ENCODE measurements at places on chromosomes 7 and 10.

DNA sequence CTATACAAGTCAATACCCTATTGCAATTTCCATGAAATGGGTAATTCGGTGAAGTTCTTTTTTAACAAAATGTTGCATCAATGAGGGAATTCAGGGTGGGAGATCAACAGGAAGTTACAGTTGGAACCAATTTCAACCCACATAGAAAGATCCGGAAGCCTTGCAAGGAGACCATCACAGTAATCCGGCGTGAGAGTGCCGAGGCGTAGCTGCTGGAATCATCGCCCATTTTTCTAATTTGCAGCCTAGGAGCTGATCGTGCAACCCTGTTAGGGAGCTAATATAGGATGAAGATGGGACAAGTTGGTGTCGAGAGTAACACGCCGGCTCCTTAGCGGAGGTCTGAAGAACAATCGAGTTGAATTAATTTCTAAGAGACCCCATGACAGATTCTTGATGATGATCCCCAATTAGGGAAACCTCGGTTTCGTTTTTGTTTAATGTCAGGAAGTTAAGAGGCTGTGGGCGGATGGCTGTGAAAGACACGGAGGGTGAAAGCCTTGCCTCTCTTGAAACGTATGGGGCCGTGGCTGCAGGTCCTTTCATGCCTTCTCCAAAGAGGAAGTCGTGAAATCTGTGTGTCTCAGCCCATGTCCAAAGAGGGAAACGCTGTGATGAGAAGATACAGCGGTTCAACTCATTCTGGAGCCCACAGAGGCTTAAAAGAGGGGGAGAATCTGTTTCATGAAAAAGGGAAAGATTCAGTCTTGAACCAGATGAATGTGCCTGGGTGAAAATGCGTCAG is 51.2 kb upstream of the CARD11 start:
- no peak for DNase-seq

DNA sequence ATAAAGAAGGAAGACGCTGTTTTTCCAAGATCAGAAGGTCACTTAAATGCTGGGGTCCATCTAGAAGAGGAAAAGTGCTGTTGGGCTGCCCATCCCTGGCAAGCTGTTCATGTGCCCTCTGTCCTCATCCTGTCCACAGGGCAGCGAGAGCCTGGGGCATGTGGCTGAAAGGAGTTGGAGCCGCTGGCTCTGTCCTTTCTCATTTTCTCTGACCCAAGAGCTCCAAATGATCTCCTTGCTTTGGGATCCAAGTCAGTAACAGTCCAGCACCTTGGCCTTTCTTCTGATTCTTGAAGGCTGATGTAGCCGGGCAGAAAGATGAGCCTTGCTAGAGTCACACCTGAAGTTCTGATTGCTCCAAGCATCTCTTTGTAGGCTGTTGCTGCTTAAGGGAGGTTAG is 44.4 kb downstream of the SPDYE5 start:
- DNase-seq, result no peak

- no peak for DNase-seq
These were observed 49.1 kb downstream of the TMEM209 start for GRCh38 chr7:130156140-130156539.

GRCh38 chr7:95169678-95170077 is 154.7 kb downstream of the PON1 start:
- no peak for DNase-seq

DNA sequence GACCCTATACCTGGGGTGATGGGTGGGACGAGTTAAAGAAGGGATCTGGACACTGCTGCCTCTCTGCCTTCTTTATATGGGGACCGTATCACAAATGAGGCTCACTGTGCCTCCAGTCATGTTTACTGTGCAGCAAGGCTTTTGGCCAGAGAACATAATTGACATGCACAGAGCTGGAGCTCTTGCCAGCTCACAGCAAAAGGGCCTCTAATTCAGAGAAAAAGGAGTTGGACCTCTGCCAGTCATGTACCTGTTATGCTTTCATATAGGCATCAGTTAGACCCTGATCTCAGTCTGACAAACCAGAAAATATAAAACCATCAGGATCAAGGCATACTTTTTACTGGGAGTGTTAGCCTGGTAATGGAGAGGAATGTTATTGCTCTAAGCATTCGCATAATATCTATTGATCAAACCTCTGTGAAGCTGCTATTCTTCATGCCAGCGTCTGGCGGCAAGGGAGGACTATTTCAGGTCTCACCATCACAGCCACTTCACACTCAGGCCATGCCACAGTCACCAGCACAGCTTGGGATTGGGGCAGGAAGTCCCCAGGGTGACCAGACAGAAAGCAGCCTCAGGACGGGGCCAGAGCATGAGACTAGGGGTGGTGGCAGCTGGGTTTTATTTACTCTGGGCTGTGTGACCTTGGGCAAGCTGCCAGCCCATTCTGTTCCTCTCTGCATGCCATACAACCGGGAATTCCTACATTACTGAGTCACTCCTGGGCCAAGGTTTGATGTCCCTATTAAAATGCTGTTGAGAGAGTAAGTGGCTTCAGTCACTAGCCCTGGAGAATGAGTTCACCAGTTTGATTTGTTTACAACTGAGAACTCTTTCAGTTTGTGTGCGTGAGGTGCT is 90.1 kb downstream of the NPSR1 start:
- peak; percentile 95 for DNase-seq

GRCh38 chr7:157132796-157133195 is 5.9 kb upstream of the UBE3C start:
- DNase-seq, result no peak

DNA sequence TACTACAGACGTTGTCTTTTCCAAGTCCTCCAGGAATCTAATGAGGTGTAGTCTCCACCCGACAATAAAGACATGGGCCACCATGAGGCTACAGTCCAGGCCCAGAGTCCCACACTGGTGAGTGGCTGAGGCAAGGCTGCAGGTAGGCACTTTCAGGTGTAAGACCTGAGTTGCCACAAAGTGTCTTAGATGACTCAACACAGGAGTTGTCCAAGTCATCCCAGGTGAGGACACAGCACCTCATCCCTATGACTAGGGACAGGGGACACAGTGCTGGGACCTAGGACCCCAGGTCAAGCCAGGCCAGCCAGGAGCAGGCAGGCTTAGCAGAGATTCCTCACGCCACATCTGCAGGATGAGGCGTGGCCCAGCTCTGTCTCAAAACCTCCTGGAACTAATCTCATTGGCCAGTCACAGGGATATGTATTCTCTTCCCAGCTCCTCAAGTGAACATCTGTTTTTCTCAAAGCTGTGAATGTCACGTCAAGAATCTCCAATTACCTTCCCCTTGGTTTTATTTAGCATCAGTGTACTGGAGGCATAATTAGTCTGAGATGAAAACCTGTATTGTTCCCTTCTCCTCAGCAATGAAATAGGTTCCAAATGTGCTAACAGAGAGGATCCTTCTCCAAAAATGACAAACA is 254.6 kb downstream of the GRID1 start:
- DNase-seq, result no peak

DNA sequence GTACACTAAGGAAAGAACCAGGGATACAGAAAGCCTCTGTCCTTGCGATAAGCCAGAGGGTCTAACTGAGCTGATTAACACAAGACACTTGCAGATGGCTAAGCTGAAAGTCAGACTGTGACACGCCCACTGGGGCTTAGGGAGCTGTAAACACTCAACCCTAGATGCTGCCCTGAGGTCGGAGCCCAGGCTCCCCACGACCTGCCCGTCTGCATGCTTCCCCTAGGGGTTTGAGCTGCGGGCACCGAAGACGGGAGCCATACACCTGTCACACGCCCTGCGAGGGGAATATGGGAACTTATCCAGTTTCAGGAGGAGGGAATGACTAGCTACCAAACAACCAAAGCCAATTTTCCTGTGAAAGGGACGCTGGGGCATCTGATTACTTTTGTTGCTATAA is 96.0 kb downstream of the HTR5A start:
- DNase-seq, result no peak

All from NCI-H1092 (cell line).